ENCODE measurements at places on chromosomes 2 and 18.

GRCh38 chr2:215658635-215659305 lies 222.9 kb upstream of the FN1 start:
- no peak for DNase-seq

DNA sequence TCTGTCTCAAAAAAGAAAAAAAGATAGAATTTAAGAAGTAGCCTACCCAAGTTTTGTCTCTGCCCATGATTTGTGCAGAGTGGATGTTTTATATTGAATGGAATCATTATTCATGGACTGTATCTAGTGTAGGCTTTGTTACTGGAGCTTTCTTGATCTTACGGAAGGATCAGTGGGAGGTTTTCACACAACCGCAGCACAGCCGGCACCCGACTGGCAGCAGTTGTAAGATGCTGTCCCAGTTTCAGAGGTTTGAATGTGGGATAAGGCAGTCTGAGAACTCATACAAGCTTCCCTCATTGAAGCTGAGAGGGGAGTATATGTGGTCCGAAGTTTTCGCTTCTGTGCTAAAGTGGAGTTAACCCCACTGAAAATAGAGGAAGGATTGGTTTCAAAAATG lies 19.7 kb upstream of the SAG start:
- no peak for DNase-seq

DNA sequence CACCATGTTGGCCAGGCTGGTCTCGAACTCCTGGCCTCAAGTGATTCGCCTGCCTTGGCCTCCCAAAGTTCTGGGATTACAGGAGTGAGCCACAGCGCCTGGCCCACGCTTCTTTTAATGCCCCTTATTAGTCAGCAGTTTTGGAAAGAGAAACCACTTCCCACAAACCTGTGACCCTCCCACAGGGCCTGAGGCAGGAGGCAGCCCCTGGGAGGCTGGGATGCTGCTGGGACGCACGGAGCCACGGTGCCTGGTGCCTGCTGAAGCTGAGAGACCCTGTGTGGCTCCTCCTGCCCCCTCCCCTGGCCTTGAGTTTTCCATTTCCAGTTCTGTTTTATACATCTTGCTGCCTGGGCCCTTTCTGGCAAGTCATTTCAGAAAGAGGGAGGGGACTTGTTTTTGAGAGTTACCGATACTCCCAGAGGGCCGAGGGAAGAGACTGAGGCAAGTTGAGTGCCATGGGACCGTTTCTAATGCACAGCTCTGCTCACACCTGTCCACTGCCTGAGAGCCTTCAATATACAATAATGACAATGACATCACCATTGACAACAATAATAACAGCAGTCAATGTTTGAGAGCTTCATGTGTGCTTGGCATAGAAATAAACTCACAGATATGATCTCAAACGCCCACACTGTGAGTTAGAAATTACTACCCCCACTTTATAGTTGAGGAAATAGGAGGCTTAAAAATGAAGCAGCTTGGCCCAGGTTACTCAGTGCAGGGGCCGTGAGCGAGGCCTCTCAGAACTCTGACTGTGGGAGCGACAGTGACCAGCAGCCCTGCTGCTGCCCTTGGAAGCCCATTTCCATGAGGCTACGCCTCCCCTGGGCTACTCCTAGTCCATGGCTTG lies 78.1 kb upstream of the YWHAQ start:
- no peak for DNase-seq

DNA sequence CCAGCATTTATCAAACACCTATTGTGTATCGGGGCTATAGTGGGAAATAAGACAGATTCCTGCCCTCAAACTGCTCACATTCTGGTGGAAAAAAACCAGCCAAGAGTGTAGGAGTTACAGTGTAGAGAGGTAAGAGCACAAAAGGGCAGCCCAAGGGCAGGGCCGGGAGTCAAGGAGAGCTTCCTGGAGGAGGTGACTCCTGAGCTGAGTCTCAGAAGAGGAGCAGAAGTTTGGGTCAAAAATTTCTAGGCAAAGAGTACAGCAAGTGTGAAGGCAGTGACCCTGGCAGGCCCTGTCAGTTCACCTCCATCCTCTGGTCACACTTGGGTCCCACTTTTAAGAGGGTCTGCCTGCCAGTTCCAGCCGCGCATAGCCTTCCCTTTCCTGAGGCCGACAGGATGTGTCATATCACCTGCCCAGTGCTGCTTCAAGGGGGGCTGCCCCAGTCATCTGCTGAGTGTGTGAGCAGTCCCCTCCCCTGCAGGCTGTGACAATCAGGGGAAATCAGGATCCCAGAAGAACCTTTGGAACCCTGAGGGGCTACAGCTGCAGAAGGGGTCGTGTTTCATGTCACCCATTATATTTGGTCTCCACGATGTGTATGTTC lies 118.4 kb downstream of the GLI2 start:
- DNase-seq = no peak

DNA sequence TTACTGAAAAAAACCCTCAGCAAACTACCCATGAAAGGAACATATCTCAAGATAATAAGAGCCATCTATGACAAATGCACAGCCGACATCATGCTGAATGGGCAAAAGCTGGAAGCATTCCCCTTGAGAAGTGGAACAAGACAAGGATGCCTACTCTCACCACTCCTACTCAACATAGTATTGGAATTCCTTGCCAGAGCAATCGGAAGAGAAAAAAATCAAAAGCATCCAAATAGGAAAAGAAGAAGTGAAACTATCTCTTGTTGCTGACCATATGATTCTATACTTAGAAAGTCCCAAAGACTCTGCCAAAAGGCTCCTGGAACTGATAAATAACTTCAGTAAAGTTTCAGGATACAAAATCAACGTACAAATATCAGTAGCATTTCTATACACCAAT lies 40.6 kb upstream of the MSTN start:
- no peak for DNase-seq

DNA sequence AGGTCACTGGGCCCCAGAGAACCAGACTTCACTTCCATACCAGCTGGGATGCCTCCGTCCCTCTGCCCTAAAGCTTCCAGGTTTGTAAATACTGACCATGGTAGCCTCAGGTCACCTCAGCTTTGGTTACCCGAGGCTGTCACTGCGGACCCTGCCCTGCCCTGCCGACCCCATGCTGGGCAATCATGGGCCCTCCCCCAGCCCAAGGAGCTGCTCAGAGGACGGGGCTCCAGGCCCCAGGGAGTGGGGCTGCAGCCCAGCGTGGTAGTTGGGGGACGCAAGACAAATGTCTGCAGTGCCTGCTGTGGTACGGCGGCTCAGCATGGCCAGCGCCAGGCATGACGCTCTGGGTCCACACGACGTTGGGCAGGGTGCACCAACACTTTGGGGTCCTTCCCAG lies 25.3 kb downstream of the RAMP1 start:
- no peak for DNase-seq

GRCh38 chr2:239193925-239194677 lies 206.7 kb downstream of the HDAC4 start:
- DNase-seq = no peak

DNA sequence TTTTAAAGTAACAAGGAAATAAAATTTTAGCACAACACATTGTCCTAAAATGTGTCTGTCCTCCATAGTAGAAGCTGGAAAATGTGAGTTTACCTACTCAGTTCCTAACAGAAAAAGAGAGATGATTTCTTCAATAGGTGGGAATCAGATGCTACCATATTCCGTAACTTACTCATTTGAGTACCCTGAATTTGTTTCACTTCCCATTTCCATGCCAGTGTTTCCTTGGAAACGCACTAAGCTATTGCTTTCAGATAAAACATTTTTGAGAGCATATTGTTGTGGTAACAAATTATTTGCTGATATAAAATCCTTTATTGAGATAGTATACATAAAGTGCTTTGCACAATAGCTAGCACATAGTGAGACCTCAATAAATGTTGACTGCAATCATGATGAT lies 137.5 kb upstream of the BARD1 start:
- DNase-seq = no peak

GRCh38 chr2:120265006-120265405 lies 12.4 kb downstream of the RALB start:
- DNase-seq = no peak

- no peak for DNase-seq
Observed at GRCh38 chr18:12031846-12032245, 50.5 kb downstream of the IMPA2 start.

DNA sequence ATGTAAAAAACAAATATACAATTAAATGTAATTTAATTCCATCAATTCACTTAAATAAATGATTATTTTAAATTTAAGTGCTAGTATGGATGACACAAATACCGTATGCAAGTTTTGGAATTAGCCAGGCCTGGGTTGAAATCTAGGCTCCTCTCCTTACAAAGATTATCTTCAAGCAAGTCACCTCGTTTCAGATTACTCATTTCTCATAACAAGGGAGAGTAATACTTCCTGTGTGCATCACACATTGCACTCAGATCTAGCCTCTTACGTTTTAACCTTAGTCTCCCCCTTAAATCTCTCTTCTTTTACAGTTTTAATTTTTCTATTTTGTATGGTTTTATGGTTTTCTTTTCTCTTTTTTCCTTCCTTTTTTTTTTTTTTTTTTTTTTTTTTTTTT lies 1475.9 kb upstream of the NXPH2 start:
- DNase-seq = no peak

DNA sequence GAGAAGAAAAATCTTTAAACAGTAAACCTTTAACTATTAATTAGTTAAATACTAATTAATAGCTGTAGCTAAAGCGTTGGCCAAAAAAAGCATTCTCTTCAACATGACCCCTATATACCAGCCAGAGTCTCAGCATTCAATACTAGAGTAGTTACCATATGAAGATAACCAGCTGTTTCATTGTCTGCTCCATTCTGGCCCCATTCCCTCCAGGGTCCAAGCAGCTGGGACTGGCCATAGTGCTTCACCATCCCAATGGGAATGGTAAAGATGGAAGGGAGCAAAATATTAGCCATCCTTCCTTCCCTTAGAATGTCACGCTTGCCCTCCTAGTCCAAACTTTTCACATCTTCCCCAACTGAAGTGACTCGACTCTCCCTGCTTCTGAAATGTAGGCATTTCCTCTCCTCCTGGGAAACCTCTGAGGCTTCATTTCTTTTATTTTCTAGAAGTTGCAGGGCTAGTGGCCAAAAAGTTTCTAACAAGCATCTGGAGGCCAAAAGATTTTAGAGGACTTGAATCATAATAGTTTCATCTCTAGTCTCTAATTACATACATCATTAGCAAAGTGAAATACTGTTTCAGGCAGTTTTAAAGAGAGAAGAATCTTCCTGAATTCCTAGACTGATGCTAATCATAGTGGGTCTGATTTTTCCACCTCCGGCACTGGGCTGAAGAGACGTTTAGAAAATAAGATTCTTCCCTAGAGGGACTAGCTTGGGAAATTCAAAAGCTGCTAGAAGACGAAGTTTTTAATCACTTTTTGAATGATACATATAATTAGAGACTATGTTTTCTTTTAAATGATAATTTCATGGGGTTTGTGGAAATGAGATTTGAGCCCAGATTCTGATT lies 52.7 kb downstream of the CCDC68 start:
- no peak for DNase-seq

DNA sequence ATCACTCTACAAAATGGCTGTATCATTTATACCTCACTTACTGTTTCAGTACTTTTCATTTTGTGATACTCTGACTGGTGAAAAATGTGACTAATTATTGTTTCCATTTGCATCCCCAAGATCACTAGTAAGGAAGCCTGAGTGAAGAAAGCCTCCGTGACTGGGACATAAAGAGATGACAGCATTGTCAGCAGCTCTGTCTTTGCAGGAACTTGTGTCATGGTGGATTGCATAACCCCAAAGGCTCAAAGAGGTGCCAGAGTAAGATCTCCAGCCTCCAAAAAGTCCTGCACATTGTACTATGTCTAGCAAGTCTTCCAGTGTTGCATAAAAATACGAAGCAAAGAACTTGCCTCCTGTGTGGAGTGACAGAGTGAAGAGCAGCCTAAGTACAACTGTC lies 187.5 kb upstream of the CRIM1 start:
- no peak for DNase-seq

GRCh38 chr2:50783111-50783510 lies 248.8 kb downstream of the NRXN1 start:
- no peak for DNase-seq

- no peak for DNase-seq
Observed at GRCh38 chr2:231679908-231680284, 28.4 kb upstream of the PTMA start.

DNA sequence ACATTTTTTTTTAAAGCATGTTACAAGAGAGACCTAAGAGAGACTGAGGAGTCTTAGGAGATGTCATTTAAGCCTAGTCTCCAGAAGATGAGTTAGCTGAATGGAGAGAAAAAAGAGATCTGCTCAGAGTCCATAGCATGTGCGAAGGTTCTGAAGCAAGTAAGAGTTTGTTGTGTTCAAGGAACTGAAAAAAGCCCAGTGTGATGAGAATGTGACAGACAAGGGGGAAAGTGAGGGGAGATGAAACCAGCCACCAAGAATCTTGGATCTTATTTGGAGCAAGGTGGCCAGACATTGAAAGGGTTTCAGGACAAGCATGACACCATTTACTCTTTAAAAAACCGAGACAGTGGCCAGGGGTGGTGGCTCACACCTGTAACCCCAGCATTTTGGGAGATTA lies 5.2 kb upstream of the MOB1A start:
- no peak for DNase-seq

DNA sequence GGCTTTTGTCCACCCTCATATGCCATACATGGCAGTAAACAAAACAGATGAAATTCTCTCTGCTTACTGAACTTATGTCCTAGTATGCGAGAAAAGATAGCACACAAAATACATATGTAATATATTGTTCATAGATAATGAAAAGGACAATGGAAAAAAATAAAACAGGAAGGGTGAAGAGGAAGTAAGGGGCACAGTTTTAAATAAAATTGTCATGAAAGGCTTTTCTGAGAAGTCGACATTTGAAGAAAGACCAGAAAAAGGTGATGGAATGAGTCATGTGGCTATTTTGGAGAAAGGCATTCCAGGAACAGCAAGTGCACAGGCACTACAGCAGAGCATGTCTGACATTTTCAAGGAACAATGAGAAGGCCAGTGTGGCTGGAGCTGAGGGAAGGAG lies 56.4 kb downstream of the KCNH7 start:
- DNase-seq = no peak

GRCh38 chr18:46754661-46755292 lies 2.1 kb downstream of the ST8SIA5 start:
- DNase-seq = no peak

DNA sequence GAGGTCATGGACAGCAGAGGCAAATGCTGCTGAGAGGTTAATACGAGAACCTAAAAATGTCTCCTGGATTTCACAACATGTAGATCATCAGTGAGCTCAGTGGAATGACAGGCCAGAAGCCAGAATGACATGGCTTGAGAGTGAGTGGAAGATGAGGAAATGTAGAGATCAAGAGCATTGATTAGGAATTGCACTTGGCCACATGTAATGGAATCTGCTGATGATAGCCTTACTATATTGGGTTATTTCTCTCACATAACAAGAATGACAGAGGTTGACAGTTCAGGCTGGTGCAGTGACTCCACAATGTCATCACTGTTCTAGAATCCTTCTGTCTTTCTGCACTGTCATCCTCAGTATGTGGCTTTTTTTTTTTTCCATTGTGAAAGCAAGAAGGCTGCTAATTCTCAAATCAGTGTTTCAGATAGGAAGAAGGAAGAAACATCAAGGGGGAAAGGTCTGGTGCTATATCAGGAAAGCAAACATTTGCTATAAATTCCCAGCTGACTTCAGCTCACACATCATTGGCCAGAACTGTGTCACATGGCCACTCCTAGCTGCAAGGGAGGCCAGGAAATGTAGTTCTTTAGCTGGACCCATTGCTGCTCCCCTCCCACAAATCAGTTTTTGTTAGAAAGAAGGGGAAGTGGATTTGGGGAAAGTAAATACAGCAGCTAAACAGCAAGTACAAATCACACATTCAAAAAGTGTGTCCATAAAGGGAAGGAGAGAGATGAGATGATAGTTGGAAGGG lies 127.2 kb downstream of the FAM161A start:
- DNase-seq = no peak
